Gastroesophageal sphincter (tissue), 4 donors: ENCODE measurements at places on chromosomes 5 and 9.

GRCh38 chr5:175467983-175468690 is 10.2 kb upstream of the SFXN1 start:
- no peak for ATAC-seq

DNA sequence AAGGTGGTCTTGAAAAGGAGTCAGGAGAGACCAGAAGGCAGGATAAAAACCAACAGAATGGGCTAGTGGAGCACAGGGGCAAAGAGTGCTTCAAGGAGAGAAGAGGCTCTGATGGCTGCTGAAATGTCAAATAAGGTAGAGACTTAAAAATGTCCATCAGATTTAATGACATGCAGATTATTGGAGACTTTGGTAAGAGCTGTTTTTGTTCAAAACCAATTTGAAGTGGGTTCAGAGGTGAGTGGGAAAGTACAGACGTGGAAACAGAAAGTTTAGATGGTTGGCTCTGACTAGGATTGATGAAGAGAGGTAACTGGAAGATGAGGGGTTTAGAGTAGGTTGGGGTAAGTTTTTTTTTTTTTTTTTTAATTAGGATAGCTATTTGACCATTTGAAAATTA is 14.1 kb downstream of the SLC25A46 start:
- ATAC-seq, result no peak

- no peak for ATAC-seq
These were observed 147.2 kb upstream of the KLF4 start for GRCh38 chr9:107636571-107637381.

DNA sequence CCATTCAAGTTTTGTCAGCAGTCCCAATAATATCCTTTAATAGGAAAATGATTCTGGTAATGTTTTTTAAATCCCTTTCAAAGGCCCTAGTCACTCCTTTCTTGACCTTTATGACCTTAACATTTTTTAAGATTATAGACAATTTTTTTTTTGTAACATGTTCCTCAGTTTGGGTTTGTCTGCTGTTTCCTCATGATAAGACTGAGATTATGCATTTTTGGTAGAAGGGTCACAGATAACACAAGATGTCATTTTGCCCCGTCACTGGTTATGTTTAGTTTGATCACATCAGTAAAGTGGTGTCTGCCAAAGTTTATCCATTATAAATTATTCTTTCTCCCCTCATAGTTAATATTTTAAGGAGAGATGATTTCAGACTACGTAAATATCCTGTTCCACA is 16.0 kb upstream of the PTPDC1 start:
- ATAC-seq, result no peak

DNA sequence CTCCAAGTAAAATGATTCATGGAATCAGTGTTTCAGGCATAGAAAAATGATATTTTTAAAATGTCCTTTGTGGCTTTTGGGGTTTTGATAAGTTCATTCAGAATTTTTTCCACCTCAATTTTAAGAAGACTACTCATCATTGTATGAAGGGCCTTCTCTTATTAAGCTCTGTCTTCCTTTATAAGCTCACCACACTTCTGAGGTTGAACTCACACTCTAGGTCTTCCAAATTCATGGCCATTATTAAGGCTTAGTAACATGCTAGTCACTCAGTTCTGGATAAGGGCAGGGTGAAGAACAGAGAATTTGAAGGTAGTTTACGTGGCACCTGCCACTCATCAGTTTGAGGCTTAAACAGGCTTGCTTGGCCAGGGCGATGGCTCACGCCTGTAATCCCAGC is 4.2 kb downstream of the MELK start:
- no peak for ATAC-seq

- no peak for ATAC-seq
These were observed 56.8 kb downstream of the LIX1 start for GRCh38 chr5:97085459-97086181.

GRCh38 chr5:113109344-113109743 is 132.7 kb downstream of the DCP2 start:
- ATAC-seq, result no peak

DNA sequence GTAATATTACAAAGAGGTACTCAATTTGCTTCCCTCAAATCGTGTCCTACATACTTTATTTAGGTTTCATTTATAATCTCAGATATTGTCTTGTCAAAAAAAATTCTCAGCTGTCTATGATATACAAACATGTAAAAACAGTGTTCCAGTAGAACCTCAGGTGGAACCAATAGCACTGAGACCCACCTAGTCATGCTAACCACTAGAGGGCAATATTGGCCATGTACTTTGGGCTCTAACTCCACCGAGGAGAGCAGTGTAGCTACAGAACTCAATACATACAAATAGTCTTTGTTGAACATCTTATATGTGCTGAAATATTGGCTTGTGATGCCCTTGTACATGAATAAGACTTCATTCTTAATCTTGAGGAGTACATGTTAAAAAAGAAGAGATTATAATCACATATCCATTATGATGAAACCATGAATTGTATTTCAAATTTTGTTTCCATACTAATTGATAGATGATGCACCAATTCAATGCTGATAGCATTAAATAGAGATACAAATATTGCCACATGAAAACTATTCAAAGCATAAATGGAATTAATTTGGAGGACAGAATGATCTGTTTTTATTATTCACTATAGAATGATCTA is 71.2 kb upstream of the CNTLN start:
- peak; percentile 63 for ATAC-seq

- ATAC-seq, result no peak
These were observed 216.7 kb downstream of the CTNND2 start for GRCh38 chr5:11687498-11687897.

DNA sequence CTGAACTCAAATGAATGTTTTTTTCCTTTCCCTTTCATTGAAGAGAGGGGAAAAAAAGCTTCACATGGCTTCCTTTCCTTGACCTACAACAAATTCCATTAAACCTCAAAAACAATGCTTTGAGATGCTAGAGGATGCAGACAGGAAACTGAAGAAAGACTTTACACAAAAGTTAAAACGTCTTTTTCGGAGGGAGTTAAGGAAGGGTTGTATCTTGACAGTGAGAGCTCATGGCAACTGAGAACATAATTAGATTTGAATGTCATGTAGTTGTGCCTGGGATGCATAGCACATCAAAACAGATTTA is 66.4 kb downstream of the EBF1 start:
- no peak for ATAC-seq

- no peak for ATAC-seq
These were observed 90.7 kb upstream of the NR3C1 start for GRCh38 chr5:143494162-143494561.

DNA sequence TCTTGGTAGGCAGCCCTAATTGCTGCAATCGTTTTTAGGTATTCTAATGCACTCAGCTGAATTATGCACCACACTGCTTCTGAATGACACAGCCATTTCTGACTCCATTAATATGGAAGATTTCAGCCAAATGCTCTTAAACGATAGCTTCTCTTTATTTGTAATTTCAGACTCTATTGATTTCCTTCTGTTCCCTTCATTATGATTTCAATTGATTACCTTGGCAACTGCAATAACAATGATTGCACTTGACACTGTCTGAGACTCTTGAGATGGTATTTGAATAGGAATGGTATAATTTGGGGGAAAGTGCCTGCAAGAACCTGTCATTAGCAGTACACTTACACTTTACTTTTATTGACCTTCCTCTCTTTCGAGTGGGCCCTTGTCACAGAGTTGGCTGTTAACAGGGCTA is 296.1 kb upstream of the DMAC1 start:
- ATAC-seq, result no peak

- ATAC-seq, result no peak
These were observed 10.8 kb upstream of the FOXD1 start for GRCh38 chr5:73459366-73459765.

- ATAC-seq, result no peak
These were observed 76.6 kb upstream of the ACTBL2 start for GRCh38 chr5:57559110-57559635.

DNA sequence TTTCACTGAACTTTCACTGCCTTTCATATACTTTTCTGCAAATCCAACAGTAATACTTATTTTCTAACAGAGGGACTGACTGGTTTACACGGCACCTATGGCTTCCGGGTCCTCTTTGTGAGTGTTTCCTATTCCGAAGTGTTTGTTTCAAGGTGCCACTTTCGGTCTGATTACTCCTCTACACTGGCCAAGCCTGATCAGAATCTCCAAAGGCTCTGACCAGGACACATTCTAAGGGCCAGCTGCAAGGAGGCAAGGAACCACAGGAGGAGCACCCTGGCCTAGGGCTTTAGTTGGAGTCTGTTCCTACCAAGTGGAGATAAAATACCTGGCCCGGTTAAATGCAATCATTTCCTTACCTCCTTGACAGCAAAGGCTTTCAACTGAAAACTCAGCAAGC is 132.1 kb downstream of the GLIS3 start:
- ATAC-seq, result no peak

DNA sequence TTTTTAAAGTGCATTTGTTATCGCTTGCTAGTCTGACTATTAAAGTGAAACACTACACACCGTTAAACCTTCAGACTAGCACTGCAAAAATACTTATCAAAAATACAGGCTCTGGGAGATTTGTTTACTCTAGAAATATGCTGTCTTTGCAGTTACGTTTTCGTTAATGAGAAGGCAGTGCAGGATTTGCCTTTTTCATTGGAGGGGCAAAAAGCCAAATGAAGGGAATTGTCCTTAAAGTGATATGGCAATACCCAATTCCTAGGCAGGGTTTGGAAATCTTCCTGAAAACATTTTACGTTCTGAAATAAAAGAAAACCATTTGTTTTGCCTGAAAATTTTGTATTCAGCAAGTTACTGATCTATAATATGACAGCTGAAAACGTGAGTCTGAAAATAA is 1800.2 kb downstream of the MAT2B start:
- ATAC-seq, result no peak

GRCh38 chr5:19555876-19556275 is 432.1 kb downstream of the CDH18 start:
- ATAC-seq, result no peak

DNA sequence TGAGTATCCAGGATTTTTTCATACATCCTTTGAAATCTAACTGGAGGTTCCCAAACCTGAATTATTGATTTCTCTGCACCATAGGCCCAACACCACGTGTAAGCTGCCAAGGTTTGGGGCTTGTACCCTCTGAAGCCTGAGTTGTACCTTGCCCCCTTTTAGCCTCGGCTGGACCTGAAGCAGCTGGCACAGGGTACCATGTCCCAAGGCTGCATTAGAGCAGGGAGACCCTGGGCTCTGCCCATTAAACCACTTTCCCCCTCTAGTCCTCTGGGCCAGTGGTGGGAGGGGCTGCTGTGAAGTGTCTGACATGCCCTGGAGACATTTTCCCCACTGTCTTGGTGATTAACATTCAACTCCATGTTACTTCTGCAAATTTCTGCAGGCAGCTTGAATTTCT is 532.9 kb upstream of the NUDT12 start:
- no peak for ATAC-seq

DNA sequence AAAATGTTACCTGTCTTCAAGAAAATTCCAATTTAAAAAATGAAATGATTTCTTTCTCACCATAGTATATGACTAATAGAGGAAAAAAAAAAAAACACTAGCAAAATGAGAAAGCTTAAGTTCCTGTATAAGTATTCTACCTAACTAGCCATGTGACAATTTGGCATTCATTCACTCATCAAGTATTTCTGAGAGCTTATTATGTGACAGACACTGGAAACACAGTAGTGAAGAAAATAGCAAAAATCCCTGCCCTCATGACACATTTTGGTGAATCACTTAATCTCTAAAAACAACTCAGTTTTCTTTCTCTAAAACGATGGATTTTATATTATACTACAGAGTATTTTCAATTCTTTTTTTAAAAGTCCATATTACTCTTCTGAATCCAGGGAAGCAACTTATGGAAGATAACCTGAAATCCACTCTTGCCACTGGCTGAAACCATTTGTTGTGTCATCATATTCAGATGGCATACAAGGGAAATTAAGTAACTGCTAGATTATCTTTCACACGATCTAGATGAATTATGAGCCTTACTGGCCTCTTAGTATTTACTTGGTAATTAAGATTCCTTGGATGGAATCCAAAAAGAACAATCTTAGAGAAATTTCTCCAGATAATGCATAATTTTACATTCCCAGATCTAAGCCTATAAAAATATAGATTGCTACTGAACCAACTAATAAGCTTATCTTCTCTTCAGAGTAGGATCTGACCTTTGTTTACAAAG is 5.5 kb downstream of the PTBP3 start:
- ATAC-seq, result no peak

DNA sequence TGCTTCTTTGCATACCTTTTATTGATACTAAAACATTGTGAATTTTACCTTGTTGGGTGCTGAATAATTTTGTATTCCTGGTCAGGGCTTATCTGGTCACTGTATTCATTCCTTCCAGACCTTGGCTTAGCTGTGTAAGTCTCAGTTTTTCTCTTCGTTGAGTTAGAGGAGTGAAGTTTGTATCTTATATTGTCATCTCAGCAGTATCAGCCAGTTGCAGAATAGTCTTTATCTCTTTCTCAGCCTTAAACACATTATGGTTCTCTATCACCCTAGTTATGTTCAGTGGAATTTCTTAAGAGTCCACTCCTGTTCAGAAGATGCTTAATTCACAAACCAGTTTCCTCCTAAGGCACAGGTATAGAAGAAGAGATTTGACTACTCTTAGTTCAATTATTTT is 25.2 kb downstream of the MTREX start:
- ATAC-seq, result no peak

GRCh38 chr5:75668977-75669689 is 48.1 kb downstream of the POC5 start:
- peak; percentile 58 for ATAC-seq

DNA sequence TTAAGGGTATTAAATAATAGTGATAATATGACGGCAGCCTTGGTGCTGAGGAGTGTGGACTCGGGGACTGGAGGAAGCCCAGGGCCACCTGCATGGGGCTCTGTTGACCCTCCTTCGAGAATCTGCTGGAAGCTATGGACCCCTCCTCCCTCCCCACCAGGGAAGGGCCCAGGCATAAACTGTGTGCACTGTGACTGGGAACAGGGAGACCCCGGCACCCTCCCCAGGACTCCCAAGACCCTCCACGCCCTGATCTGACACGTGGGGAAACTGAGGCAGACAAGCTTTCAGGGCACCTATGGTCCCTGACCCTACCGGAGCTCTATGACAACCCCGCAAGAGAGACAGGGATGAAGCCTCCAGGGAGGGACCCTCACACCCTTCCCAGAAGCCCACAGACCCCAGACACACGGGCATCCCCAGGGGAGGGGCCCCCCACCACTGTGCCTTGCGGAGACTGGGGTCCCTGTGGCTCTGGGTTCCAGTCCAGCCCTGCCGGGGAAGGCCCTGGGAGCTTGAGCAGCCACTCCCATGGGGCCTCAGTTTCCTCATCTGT is 6.5 kb upstream of the EGFL7 start:
- no peak for ATAC-seq

DNA sequence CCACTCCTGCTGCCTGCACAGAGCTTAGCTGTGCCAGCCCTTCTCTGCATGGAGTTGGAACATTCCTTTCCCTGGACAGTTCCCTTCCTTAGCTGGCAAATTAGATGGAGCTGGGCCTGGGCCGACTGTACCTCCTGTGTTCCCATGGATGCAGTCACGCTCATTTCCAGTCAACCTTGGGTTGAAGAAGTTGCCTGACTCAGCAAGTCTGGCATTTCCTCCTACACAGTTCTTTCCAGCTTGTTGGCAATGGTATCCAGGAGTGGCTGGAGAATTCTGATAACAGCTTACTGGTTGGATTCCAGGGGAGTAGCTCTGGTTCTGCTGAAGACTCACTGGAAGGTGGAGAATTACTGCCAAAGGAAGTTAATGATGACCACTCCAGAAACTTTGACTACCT is 9.2 kb upstream of the TAF1L start:
- ATAC-seq, result no peak
